Hepatocyte (in vitro differentiated cells): ENCODE measurements at places on chromosomes 11 and 22.

GRCh38 chr22:17580441-17581031, 17.2 kb downstream of the SLC25A18 start:
- no peak for DNase-seq

DNA sequence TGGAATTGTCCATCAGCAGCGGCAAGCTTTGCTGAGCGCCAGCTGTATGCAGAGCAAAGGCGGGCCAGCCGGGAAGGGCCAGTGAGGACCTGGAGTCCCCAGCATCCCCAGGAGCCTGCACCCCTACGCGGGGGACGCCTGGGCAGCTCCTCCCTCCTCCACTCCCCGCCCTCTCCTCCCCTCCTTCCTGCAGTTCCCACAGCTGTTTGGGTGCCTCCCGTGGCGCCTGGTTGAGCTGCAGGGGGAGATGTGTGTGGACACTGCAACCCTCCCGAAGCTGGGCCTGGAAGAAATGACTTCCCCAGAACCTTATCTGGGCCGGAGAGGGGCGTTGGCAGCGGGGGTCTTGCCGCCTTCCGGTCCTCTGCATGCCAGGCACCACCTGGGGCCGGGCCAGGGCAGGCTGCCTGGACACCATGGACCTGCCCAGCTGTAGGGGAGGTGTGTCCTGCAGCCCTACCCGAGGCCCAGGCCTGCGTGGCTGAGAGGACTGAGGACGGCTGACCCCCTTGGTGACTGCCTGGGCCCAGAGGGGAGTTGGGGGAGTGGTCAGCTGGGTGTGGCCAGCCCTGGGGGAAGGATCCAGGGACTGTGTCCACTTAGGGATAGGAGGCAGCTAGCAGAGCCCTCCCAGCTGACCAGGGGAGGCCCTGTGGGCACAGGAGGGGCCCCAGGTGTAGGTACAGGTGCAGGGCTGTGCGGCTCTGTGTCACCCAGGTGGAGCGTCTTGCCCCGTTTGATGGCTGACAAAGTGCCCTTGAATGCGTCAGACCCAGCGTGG, 16.8 kb upstream of the MUC6 start:
- no peak for DNase-seq

DNA sequence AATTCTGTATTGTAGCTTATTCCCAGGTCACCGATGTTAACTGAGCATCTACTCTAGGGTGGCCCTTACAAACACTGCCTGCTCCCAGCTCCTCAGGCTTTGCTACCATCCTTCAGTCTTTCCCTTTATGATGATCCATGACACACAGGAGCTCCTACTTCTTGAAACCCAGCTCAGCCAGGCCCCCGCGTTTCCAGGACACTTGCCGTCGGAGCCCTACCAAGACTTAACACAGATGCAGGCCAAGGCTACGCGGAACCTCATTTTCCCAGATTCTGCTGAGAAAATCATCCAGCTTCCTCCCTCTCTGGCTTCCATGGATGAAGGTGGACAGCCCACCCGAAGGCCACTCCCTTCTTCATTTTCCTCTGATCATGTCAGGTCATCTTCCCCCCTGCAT, 18.6 kb downstream of the IGSF9B start:
- DNase-seq: no peak

DNA sequence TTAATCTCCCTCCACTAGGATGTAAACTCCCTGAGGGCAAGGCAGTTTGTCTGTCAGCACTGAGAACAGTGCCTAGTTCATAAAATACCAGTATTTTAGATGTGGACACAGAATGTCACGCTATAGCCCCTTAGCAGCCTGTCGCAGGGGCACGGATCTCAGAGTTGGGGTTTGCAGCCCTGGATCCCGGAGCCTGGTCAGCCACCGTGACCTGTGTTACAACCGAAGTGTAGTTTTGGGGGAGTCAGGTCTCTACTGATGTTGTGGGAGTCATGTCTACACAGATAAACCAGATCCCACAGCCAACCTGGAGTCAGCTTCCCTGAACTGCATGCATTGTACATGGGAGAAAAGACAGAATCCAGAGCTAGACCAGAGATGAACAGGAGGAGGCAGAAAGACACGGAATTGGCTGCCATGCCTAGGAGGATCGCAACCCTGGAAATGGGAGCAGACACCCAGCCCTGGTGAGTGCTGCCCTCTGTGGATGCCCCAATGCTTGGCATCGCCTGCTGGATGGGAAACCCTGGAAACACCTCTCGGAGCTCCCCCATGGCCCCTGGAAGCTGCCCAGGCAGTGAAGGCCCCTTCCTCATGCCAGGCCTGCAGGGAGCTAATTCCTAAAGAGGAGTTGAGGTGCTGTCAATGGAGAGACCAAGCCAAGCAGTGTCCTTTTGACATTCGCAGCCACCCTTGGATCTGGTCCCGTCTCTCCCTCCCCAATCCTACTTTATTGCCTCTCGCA, 851.3 kb downstream of the TBC1D22A start:
- DNase-seq: no peak

DNA sequence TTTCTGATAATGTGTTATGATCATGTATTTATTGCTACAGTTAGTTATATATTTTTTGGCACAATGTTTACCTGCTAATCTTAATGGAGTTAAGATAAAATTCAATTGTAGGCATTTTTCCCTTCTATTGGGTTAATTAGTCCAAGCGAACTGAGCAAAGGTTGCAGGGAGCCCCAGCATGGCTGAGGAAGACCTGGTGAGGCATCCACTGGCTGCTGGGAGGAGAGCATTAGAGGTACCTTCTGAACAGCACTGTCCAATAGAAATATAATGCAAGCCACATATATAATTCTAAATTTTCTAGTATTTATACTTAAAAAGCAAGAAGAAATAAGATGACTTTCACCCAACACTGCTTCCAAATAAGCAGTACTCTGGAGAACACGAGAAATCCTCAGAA, 689 bp upstream of the TMEM126A start:
- peak; percentile 32 for DNase-seq

DNA sequence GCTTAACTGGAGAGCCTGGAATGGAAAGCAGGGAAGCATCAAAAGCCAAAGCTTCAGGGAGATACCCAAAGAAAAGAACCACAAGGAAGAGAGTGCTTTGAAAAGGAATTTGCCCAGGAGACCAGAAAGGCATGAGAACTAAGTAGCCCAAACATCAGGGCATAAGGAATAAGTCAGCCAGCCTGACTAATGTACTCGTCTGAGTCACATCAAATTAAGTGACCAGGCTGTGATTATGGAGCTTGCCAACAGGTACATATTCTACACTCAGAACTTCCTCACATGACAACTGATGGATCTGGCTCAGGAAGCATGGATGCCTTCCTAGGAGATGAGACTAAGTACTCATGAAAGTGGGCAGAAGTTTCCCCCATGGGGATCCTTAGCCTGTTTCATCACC, 366.7 kb downstream of the BUD13 start:
- no peak for DNase-seq

- DNase-seq: no peak
Observed at GRCh38 chr11:12063251-12063650, 47.1 kb upstream of the MICAL2 start.
